ENCODE measurements at places on chromosomes 1 and 21.

GRCh38 chr1:224499204-224499603 is 64.6 kb upstream of the WDR26 start:
- no peak for DNase-seq

- no peak for DNase-seq
Measured at GRCh38 chr1:96488777-96489176, 232.8 kb upstream of the PTBP2 start.

DNA sequence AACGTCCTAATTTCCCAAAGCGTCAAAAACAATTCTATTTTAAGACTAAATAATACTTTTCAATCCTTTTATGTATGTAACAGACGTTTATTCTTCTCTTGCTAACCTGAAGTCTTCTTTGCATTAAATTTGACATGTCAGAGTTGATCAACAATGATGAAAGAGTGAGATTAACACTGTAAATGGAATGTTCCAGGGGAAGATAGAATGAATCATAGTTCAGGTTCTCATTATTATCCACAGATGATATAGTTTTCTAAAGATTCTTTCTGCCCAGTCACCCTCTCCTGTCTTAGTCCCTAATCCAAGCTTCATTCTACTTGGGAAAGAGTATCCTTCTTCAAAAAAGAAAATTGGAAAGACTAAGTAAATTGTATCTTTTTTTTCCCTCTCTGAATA is 38.9 kb downstream of the SDCCAG8 start:
- no peak for DNase-seq

- DNase-seq, result no peak
Measured at GRCh38 chr1:81151206-81151605, 649.5 kb upstream of the ADGRL2 start.

GRCh38 chr1:27648602-27649305 is 13.8 kb upstream of the FGR start:
- DNase-seq, result no peak

- DNase-seq, result no peak
Measured at GRCh38 chr1:195005338-195005737, 1602.9 kb downstream of the KCNT2 start.

DNA sequence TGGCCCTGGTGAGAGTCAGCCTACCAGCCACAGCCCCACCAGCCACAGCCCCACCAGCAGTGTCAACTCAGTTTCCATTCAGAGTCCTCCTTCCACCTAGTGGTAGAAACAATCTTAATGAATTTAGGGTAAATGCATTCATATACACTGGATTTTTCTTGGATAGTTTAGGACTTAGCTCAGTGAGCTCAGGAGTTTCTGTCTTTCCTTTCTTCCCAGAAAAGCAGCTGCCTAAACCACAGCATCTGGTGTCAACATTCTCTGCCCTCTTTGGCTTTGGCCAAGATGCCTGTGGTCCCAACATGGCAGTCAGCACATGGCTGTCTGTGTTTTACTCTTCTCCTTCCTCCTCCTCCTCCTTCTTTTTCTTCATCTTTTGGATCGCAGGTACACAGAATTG is 94.0 kb downstream of the CLIC6 start:
- no peak for DNase-seq

DNA sequence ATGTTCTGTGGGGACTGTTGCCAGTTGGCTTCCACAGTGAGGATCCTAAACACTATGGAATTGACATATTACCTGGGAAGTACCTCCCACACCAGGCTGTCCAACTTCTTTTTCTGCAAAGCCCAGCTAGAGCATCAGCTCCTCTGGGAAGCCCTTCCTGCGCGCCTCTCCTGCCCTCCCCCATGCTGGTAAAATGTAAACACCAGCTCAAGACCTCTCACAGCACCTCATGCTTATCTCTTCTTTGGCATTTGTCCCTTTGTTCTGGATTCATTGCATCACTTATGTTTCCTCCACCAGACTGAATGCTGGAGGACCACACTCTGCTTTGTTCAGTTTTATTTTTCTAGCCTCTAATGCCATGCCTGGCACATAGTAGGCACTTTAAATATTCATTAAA is 172.1 kb downstream of the HHAT start:
- no peak for DNase-seq

DNA sequence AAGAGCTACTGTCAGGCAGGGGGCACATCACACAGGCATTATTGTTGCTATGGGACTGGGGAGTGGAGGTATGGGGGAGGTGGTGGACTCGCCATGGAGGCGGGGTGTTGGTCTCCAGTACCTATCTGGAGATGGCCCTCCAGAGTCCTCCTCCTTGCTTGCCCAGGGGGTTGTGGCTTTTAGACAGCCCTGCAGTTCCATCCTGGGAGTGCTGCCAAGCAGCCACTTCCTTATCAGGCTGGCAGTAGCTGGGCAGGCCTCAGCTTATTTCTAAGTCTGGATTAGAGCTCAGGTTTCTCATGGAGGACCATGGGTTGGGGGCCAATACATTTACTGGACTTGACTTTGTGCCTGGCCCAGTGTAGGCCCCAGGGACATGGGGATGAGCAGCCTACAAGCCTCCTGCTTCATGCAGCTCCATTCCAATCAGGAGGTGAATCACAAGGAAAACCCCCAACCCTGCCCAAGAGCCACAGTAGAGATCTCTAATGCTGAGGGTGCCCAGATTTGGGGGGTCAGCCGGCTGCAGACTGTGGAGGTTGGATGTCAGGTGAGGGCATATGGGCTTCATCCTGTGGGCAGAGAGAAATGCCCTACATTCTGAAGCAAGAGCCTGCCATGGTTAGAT is 210.7 kb upstream of the EDN2 start:
- DNase-seq, result no peak

DNA sequence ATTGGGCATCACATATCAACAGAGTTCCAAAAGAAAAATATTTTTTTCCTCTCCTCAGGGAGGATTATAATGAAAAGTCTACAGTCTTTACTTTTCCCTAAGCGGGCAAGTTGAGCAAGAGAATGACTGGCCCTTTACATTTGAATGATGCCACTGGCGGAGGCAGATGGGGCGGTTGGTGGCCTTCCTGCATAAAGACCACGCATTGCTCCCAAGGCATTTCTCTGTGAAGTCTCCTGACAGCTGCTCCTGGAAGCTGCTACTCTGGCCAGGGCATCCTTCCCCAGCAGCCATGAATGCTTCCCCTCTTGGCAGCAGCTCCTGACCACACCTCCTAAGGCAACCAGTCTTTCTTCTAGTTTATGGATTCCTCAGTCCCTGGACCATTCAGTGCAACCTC is 161.1 kb upstream of the RRP15 start:
- DNase-seq, result no peak

- no peak for DNase-seq
Measured at GRCh38 chr1:209742409-209743144, 13.3 kb upstream of the TRAF3IP3 start.

- no peak for DNase-seq
Measured at GRCh38 chr1:38190983-38191382, 144.4 kb upstream of the POU3F1 start.

GRCh38 chr1:53172426-53173128 is 24.0 kb upstream of the CPT2 start:
- DNase-seq, result no peak

- no peak for DNase-seq
Measured at GRCh38 chr1:100631015-100631551, 88.5 kb upstream of the VCAM1 start.

GRCh38 chr1:59105548-59106507 is 191.1 kb upstream of the FGGY start:
- no peak for DNase-seq

GRCh38 chr1:16076865-16077238 is 3.4 kb upstream of the FAM131C start:
- no peak for DNase-seq

- DNase-seq, result no peak
Measured at GRCh38 chr1:77200806-77201205, 18.4 kb downstream of the PIGK start.

- DNase-seq, result no peak
Measured at GRCh38 chr1:226349081-226349480, 40.1 kb upstream of the LIN9 start.

DNA sequence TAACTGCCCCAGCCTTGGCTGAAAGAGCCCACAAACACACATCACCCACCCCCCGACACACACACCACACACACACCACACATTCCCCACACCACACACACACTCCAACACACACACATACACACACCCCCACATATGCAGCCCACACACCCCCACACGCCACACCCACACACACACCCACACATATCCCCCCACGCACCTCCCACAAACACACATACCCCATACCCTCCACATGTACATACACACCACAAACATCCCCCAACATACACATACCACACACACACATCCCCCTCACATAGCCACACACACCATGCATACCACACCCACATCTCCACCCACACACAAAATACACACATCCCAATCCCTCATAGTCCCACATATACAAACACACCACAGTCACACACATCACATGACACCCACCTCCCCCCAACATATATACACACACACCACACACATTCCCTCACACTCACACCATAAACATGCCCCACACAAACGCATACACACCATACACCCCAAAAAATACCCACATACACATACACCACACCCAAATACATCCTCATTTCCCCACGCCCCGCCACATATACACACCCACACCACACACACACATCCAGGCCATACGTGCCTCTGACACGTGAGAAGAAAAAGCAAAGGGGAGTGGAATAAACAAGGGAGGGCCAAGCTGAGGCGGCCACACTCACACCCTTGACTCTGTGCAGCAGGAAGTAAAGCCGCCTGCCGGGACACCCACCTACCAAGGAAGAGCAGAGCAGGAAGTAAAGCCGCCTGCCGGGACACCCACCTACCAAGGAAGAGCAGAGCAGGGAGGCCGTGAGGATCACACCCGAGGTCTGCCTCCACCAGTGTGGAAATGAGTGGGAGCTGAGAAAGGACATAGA is 53.7 kb downstream of the HSF2BP start:
- DNase-seq, result no peak

DNA sequence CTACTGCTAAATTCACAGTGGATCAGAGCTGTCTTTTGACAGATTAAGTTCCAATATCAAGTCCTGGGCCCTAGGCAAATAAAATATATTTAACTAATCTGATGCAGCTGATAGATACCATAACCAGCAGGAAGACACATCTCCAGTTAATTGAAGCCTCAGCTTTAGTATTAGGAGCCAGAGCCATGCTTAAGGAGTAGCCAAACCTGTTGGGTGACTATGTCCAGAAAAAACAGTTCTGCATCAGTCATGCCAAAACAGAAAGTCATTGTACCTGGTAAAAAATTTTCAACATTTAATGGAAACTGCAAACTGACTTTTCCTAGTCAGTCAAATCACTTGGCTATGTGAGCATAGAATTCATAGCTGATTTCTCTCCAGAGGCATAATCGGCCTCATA is 200.5 kb upstream of the RUNX1 start:
- no peak for DNase-seq

GRCh38 chr1:234838182-234838581 is 228.2 kb upstream of the IRF2BP2 start:
- DNase-seq, result no peak

DNA sequence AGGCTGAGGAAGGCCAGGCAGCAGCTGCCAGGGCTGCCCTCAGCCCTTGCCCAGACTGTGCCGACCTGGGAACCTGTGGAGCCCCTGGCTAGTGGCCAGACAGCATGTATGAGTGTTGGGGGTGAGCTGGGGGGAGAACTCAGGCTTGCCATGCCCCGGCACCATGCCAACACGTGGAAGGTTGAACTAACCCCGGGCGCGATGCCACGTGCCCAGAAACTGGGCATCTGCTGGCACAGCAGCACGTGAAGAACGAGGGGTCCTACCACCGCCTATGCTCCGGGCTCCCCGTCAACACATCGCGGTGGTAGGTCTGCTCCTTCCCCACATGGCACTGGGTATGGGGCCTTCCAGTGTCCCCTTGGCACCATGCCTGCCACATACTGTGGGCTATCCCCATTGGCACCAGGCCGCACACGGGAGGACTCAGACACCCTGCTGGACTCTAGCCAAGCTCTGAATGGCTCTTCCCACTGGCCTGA is 68.7 kb downstream of the CASZ1 start:
- DNase-seq, result no peak

DNA sequence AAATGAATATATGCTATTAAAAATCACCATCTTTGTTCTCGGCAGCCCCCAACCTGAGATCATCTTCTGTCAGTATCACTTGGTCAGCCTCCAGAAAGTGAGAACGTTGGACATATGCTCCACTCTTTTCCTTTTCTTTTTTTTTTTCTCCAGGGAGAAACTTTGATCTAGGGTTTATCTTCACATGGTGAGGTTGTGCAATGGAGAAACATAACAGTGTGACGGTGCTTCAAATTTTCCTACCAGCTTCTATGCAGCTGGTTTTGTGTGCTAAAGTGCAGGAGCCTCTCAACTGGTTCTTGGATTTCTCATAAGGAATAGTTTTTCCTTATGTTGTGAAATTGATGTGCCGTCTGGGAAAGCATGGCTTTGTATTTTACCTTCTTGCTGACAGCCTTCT is 1202.9 kb downstream of the NCAM2 start:
- no peak for DNase-seq

DNA sequence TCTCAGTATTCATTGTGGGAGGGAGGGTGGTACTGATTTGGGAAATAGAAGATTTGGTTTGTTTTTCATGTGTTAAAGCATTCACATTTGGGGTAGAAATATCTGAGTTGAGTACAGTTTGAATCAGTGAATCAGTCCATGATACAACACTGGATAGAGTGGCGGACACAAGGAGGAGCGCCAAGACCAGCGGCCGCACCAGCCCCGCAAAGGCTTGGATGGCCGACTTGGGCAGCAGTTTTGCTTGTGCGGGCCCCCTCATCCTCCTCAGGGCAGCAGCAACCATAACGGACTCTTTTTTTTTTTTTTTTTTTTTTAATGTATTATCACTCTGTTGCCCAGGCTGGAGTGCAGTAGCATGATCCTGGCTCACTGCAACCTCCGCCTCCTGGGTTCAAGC is 20.0 kb upstream of the CDC14A start:
- DNase-seq, result no peak

- no peak for DNase-seq
Measured at GRCh38 chr1:37575692-37576091, 19.0 kb downstream of the DNALI1 start.

- DNase-seq, result no peak
Measured at GRCh38 chr21:16455978-16456377, 726.2 kb downstream of the USP25 start.

GRCh38 chr21:39840373-39841097 is 26.7 kb upstream of the PCP4 start:
- DNase-seq, result no peak

- DNase-seq, result no peak
Measured at GRCh38 chr1:162706606-162707005, 74.3 kb downstream of the DDR2 start.

- no peak for DNase-seq
Measured at GRCh38 chr1:204706838-204707509, 21.4 kb upstream of the LRRN2 start.

GRCh38 chr1:9668080-9668479 is 16.5 kb downstream of the PIK3CD start:
- DNase-seq, result no peak

GRCh38 chr1:91891454-91891853 is 5.5 kb upstream of the TGFBR3 start:
- DNase-seq, result no peak

DNA sequence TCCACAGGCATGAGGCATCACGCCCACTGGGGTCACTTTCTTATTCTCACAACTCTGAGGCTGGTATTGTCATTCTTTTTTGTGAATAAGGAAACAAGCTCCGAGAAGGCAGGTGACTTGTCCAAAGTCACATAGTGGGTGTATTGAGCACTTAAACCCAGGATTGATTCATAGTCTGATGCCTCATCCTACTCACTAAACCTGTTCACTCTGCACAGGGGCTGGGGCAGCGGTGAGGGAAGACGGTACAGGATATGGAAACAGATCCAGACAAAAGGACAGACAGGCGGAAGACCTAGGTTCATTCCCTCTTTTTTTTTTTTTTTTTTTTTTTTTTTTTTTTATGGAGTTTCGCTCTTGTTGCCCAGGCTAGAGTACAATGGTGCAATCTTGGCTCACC is 56.6 kb downstream of the NKAIN1 start:
- no peak for DNase-seq
